ENCODE measurements at places on chromosomes 6 and 20. TPM values are rescaled to one million over a fixed set of nuclear protein-coding genes. Genes with fewer than 3 reads are reported as not detected.

Gene FAM50B
- total RNA-seq: 5.0 TPM

DNA sequence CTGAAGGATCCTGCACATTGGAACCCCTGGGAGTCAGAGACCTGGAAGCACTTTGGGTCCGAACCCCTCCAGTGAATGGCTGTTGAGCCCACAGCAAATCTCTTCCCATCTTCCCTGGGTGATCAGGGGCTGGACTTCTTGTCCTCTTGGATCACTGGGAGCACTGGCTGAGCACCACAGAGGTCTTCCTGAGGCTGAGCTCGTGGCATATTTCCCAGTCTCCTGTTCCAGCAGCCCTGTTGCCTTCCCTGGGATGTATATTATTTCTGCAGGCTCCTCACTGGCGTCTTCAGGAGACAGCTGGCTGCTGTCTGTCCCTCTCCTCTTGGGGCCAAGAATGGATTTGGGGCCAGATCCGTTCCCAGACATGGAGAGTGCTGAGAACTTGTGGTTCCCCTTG, 43.4 kb downstream of the PTK7 start:
- DNase-seq: no peak

GRCh38 chr6:137191236-137191635, 17.8 kb upstream of the IL22RA2 start:
- no peak for DNase-seq

DNA sequence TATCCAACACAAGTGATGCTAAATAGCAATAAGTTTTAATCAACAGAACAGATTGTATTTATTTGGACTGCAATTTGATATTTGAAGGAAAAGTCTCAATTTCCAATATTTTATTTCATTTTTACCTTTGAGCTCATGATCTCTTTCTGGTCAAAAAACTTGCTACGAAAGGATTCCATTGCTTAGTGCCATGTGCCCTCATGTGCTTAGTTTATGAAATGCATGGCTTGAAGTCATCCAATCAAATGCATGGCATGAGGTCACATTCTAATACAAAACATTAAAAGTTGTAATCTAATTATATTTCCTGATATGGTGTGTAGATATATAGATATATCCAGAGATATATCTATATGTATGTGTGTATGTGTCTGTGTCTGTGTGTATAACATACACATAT, 321.2 kb upstream of the ADGRB3 start:
- DNase-seq: no peak

Gene UST
- total RNA-seq: 25.0 TPM

Gene COL11A2
- total RNA-seq: 1.4 TPM

DNA sequence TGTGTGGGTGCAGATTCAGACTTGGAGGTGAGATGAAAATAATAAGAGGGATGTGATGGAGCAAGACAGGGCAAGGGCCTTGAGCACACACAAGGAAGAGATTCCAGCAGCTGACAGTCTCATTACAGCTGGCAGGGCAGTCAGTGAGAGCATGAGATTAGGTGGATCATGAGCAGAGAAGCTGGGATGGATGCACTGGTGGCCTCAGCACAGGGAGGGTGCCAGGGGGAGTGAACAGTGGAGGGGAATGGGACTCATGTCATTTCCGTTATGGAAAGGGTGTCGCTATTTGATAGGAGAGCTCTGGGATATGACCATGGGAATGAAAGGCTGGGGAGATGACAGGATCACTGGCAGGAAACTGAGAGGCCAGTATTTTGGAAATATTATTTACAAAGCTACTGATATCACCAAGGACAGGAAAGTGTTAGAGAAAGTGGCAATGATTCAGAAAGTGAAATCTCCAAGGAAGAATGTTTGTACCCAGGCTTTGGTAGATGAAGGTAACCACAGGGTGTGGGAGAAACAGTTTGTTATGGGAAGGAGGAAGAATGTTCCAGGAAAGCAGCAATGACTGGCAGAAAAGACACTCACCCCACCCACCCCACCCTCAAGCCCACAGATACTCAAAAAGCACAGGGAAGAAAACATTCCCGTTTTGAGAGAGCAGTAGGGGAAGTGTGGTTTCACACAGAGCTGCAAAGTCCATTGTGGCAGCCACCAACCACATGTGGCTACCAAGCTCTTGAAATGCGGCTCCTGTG, 214.7 kb upstream of the PROKR2 start:
- DNase-seq: no peak

Data from skin of body (tissue), 3 donors.